Activated naive CD4-positive, alpha-beta T cell treated with Interleukin-2 at 50 U/mL for 16 hours (primary cell): ENCODE measurements at places on chromosomes 2 and 18.
A peak's percentile ranks its signal among the peaks of the same experiment; 100 is the strongest.

DNA sequence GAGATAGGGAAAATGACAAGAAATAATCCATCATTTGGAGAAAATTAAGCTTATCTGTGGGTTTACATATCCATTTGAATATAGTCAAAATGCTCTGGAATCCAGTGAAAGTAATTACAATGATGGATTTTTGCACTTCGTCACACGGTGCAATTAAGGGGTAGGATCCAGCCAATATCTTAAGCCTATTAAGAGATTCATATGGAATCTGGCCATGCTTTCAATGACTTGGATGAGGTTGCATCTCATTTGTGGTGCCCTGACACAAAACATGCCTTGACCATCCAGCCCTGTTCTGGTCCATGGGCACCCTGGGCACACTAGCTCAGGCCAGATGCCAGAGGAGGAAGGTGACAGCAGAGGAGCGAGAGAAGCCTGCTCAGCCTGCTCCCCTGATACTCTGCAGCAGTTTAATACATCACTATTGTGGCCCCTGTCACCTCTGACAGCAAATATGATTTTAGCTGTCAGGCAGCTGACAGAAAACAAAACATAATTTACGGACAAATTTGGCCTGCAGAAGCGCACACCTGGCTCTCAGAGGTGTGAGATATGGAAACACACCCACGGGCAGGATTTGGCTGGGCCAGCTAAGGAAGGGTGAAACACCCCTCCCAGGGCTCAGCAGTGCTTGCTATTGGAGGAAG is 94.1 kb upstream of the ST8SIA3 start:
- no peak for DNase-seq

DNA sequence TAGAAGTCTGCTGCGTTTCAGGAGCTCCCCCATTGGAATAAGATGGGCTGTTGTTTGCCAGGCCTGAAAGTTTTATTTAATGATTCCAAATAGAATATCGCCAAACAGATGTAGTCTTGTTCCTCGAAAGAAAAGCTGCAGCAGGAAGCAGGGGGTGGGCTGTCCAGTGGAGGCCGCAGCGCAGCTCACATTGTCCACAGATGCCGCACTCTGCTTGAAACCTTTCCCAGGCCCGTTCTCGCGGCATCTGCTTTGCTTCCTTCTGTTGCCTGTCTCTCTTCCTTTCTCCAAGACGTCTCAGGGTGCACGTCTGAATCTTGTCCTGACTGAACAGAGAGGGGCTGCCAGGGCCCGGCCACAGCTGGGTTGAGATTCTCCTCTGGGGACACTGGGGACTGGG is 12.4 kb upstream of the IGFBP2 start:
- DNase-seq, result no peak

DNA sequence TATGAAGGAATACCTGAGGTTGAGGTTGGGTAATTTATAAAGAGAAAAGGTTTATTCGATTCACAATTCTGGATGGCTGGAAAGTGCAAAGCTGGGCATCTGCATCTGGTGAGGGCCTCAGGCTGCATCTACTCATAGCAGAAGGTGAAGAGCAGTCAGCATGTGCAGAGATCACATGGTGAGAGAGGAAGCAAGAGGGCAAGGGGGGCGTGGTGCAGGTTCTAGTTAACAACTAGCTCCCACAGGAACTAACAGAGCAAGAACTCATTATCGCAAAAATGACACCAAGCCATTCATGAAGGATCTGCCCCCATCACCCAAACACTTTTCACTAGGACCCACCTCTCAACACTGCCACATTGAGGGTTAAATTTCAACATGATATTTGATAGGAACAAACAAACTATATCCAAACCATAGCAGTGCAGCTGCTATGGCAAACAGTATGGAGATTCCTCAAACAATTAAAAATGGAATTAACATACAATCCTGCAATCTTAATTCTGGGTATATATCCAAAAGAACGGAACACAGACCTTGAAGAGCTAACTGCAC is 72.8 kb upstream of the LDLRAD4 start:
- no peak for DNase-seq

- DNase-seq, result no peak
Measured at GRCh38 chr2:67489396-67489795, 92.3 kb downstream of the ETAA1 start.

GRCh38 chr2:175630280-175631244 is 371.5 kb downstream of the LNPK start:
- no peak for DNase-seq

DNA sequence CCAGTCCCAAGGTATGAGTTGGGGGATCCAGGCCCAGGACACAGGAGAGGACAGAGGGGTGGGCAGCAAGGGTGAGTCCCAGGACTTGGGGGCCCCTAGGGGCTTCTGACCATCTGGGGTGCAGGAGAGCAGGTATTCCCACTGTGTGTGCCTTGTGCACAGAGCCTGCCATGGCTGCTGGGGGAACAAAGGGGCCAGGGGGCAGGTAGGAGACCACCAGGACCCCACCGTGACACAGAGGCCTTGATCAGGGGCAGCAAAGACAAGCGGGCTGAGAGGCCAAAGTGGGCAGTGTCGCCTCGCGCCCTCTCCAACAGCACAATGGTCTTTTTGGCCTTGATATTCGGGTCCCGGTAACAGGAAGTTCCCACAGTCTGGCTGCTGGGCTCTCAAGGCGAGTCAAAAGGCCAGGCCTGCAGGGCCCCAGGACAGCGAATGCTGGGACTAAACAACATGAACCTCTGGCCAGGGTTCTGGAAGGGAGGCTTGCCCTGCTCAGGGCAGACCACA is 12.3 kb upstream of the GPR17 start:
- DNase-seq, result no peak

DNA sequence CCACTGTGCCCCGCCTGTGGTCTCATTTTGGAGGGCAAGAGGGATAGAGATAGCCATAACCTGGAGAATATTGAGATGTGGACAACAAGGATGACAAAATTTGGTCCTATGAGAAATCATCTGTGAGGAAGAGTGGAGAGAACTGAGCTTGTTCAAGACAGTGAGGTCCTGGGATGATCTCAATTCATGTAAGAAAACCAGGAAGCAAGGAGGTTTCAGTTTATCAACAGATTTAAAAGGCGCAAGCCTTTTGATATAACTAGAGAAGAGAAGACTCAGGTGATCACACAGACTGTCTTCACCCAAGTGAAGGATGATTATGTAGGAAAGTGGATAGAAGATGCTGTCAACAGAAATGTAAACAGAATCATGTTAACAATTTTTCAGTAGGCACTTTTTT is 39.1 kb downstream of the PCBP1 start:
- DNase-seq, result no peak

GRCh38 chr2:146666340-146666739 is 1178.5 kb upstream of the ACVR2A start:
- no peak for DNase-seq

DNA sequence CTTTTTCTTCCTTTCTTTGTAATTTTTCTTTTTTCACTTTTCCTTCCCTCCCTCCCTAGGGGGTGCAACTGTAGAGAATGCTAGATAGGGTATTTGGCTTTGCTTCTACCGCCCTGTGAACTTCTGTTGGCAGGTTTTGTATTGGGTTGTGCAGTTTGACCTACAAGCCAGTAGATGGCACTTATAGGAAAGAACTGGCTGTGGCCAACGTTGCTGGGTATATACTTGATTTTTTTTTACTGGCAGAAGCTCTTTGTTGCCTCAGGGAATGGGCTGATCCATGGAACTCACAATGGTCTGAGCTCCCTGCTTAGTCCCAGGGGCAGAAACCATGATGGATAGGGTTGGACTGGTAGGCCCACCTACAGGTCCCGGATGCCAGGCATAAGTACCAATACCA is 1019.5 kb upstream of the LRRTM1 start:
- no peak for DNase-seq

- no peak for DNase-seq
Measured at GRCh38 chr2:5696945-5697521, 4.8 kb downstream of the SOX11 start.

DNA sequence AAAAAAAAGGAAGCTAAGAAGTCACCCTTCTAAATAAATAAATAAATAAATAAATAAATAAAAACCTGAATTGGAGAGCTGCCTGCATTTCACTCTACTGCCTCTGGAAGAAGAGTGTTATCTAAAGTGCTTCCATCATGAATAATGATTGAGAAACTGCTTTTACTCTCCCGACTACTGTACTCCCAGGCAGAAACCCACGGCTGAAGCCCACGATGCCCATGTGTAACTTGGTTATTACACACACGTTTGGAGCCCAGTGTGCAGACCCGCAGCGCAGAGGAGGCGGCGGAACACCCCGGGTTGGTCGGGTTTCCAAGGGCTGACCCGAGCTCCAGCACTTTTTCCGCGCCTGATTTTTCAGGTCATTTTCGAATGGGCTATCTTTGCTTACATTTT is 697 bp upstream of the SPATS2L start:
- peak; percentile 6 for DNase-seq

GRCh38 chr2:45412754-45413379 is 198.2 kb downstream of the SRBD1 start:
- DNase-seq, result no peak

GRCh38 chr2:100422320-100423055 is 5.0 kb upstream of the CHST10 start:
- no peak for DNase-seq

- no peak for DNase-seq
Measured at GRCh38 chr2:66815886-66816285, 381.0 kb downstream of the MEIS1 start.

GRCh38 chr2:85713836-85714235 is 19.7 kb downstream of the GNLY start:
- DNase-seq, result no peak

- no peak for DNase-seq
Measured at GRCh38 chr2:127023504-127023903, 83.5 kb downstream of the BIN1 start.

DNA sequence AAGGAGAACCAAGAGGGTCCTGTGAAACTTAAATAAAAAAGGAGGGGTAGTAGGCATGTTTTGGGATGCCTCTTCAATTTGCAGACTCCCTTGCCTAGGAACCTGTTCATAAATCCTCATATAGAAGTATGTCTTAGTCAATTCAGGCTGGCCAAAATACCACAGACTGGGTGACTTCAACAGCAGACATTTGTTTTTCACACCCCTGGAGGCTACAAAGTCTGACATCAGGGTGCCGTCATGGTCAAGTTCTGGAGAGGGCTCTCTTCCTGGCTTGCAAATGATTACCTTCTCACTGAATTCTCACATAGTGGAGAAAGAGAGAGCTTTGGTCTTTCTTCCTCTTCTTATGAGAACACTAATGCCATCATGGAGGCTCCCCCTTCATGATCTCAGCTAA is 4.1 kb upstream of the TCF4 start:
- DNase-seq, result no peak

DNA sequence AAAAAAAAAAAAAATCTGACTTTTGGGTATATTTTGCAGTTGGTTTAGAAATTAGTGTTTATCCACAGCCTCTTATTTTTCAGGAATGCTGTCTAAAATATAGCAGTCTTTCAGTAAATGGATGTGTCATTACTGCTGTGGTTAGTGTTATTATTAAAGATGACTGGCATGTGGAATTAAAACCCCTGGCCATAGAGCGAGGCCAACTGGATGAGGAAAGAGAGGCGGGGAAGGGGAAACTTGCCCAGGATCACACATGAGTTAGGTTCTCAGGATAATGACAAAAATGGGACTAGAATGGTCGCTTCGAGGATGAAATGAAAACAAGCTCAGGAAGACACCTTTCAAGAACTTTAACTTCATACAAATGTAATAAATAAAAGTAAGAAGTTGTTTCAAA is 57.4 kb upstream of the APCDD1 start:
- DNase-seq, result no peak

- DNase-seq, result no peak
Measured at GRCh38 chr2:73292316-73292905, 937 bp downstream of the EGR4 start.

GRCh38 chr2:112483042-112483473 is 1.1 kb downstream of the TTL start:
- DNase-seq, result peak; percentile 7

DNA sequence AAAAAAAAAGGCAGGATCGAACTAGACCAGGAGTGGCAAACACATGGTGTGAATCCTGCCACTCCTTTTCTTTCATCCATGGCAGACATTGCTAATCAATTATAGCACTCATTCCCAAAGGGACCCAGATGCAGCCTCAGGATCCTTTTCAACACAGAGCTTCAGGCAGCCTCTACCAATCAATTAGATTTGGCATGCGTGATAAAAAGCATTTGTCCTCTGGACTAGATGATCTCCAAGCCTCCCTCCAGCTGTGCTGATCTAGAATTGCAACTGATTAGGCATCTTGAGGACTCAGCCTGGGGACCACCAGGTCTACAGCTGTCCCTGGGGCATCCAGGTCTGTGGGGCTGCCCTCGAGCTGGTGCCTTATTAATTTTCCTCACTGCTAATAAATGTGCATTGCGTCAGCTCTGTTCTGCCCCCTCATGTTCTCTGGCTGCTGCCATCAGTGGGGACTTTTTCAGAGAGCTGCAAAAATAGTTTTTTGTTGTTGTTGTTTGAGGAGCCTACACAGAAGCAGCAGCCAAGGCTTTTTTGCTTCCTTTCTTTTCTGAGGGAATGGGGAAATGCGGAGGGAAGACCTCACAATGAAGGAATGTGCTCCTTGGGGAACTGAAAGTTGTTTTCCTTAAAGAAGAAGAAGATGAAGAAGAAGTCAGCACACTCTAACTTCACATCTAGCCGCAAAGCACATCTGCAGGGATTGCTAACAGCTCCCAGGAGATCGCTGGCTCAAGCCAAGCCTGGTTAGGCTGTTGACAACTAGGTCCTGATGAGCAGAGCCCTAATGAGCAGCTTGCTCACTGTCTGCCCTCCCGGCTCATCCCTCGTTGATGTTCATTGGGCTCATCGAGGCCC is 8.8 kb upstream of the ATOH8 start:
- no peak for DNase-seq

- no peak for DNase-seq
Measured at GRCh38 chr2:71853858-71854257, 293.8 kb downstream of the CYP26B1 start.

DNA sequence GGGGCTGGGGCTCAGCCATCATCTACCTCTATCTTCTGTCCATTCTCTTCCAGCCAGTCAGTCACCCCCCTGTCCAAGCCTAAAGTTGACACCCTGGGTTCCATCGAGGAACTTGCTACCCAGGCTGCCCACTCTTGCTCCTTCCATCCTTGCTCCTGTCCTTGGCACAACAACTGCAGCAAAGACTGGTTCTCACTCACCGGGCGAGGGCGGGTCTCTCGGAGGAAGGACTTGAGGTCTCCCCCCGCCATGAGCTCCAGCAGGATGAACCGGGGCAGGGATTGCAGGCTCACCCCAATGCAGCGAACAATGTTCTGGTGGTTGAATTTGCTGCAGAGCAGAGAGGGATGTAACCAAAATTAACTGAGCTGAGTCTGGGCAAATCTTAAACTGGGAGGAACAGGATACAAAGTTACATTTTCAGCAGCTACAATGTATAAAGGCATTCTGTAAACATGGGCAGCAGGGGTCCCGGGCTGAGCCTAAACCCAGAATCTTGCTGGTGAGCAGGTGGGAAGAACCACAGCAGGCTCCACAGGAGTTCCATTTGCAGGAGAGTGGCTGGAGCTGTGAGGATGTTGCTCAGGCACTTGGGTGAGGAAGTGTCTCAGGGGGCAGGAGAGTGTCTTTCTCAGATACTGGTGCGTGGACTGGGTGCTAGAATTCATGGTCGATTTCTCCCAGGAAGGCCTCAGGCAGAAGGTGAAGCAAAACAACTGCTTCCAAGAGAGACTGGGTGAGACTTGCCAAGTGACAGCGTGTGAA is 105.5 kb downstream of the CLIP4 start:
- no peak for DNase-seq

GRCh38 chr2:16774980-16775898 is 109.6 kb upstream of the CYRIA start:
- no peak for DNase-seq

GRCh38 chr2:191891656-191892055 is 44.8 kb upstream of the CAVIN2 start:
- no peak for DNase-seq
